ENCODE measurements at places on chromosomes 5 and 9. TPM values are rescaled to one million over a fixed set of nuclear protein-coding genes. Genes with fewer than 3 reads are reported as not detected.
A peak's percentile ranks its signal among the peaks of the same experiment; 100 is the strongest.

CNTLN gene
- total RNA-seq, result 17.3 TPM

GRCh38 chr5:31918739-31919138 lies 255.4 kb downstream of the GOLPH3 start:
- DNase-seq, result no peak
- no peak overlapping the region for H3K27ac ChIP-seq
- H3K27me3 ChIP-seq, result no peaks in the 10 kb centered on the region
- no peaks in the 10 kb centered on the region for H3K36me3 ChIP-seq
- no peaks in the 10 kb centered on the region for H3K4me1 ChIP-seq

TRIP13 gene
- 47.5 TPM for total RNA-seq

GRCh38 chr5:154199671-154200220 lies 9.2 kb downstream of the GALNT10 start:
- no peak overlapping the region for H3K4me3 ChIP-seq
- no peak for DNase-seq
- peaks cover 2% of the 10 kb centered on the region for H3K4me1 ChIP-seq
- no peaks in the 10 kb centered on the region for H3K27me3 ChIP-seq

- H3K27me3 ChIP-seq, result no peaks in the 10 kb centered on the region
- H3K4me3 ChIP-seq, result no peak overlapping the region
- H3K27ac ChIP-seq, result no peak overlapping the region
- DNase-seq, result no peak
- H3K4me1 ChIP-seq, result peaks cover 25% of the 10 kb centered on the region
These were observed 4.4 kb downstream of the PITX1 start for GRCh38 chr5:135029477-135030122.

MAT2B gene
- total RNA-seq, result 42.2 TPM

DNA sequence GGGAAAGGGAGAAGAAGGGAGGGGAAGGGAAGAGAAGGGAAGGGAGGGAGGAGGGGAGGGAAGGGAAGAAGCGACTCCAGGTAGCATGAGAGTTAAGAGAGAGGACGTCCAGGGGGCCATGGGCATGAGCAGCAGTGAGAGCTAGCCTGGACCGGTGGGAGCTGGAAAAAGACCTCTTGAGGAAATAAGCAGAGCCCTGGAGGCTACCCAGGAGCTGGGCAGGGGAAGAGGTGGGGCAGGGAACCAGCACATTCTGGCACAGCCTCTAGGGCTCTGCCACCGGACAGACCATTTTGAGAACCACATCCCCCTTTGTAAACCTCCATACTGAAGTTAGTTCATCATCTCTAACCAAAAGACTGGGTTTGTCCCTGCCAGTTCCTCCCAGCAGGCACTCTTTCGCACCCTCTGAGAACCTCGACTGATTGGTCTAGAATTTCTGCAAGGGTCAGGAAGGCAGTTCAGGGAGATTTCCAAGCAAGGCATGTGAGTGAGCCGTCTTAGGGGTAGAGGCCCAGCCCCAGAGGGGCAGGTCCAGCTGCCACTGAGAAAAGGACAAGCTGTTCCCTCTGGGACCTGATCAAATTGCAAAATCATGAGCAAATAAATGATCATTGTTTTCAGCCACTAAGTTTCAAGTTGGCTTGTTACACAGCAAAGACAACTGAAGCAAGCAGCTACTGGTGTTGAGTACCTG lies 11.6 kb downstream of the NAIF1 start:
- no peak overlapping the region for H3K27ac ChIP-seq
- no peak overlapping the region for H3K4me3 ChIP-seq
- H3K27me3 ChIP-seq, result peaks cover 23% of the 10 kb centered on the region
- peak; percentile 52 for DNase-seq
- H3K4me1 ChIP-seq, result peaks cover 38% of the 10 kb centered on the region

GRCh38 chr5:17056141-17056631 lies 120.1 kb upstream of the MYO10 start:
- no peak overlapping the region for H3K27ac ChIP-seq
- no peaks in the 10 kb centered on the region for H3K36me3 ChIP-seq
- DNase-seq, result no peak

ZNF658 gene
- total RNA-seq, result 3.7 TPM

DNA sequence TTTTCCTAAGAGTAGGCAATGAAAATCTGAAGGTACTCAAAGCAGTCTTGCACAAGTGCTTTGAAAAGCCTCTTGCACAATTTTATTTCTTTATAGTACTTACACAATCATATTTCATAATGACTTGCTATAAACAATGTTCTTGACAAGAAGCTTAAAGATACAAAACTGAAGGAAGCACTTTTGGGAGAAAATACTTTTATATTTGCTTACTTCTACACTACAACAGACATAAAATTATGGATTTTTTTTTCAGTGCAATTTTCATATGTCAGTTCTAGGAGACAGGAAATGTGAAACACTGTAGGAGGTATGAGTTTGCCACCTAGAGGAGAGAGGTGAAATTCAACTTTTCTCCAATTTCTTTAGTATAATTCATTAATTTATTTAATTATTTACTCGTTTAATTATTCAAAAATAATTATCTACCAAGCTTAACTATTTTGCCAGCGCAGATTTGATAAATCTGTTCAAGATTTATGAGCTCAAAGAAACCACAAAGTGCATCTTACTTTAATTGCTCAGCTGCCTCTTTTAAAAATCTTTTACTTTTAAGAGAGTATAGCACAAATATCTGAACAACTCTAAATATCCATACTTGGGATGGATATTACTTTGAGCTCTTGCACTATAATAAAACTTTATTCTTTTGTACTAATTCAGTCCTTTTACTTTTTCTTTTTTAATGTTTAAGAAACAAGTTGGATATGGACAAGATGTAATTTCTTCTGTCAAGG lies 29.0 kb upstream of the CDKN2B start:
- no peak overlapping the region for H3K27ac ChIP-seq
- peaks cover 2% of the 10 kb centered on the region for H3K36me3 ChIP-seq
- no peaks in the 10 kb centered on the region for H3K27me3 ChIP-seq
- H3K4me3 ChIP-seq, result no peak overlapping the region
- H3K4me1 ChIP-seq, result peaks cover 28% of the 10 kb centered on the region

- no peaks in the 10 kb centered on the region for H3K4me1 ChIP-seq
- no peak for DNase-seq
- no peak overlapping the region for H3K4me3 ChIP-seq
- no peak overlapping the region for H3K27ac ChIP-seq
- H3K27me3 ChIP-seq, result peaks cover 12% of the 10 kb centered on the region
These were observed 34.1 kb downstream of the LAMC3 start for GRCh38 chr9:131043087-131043486.

- H3K36me3 ChIP-seq, result no peaks in the 10 kb centered on the region
- no peaks in the 10 kb centered on the region for H3K27me3 ChIP-seq
- no peak overlapping the region for H3K27ac ChIP-seq
- no peak for DNase-seq
These were observed 20.4 kb downstream of the DDX4 start for GRCh38 chr5:55758231-55758630.

FANCC gene
- 28.7 TPM for total RNA-seq

DNA sequence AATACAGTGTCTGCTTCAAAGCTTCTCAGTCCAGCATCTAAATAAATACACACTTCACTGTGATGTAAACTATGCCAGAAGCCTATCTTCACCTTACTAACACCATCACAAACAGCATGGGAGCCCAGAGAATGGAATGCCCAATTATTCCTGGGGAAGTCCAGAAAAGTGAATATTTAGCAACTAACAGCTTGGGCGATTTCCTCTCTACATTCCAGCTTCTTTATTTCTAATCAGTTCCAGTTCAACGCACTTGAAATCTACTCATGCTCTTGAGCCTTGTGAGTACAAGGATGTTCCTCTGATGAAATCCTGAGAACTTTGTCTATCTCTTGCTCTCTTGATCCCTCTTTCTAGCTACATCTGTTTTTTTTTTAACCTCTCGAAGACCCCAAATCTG lies 100.4 kb upstream of the C9orf72 start:
- no peaks in the 10 kb centered on the region for H3K4me1 ChIP-seq
- no peak overlapping the region for H3K27ac ChIP-seq
- DNase-seq, result no peak
- no peaks in the 10 kb centered on the region for H3K36me3 ChIP-seq
- H3K27me3 ChIP-seq, result no peaks in the 10 kb centered on the region
- no peak overlapping the region for H3K4me3 ChIP-seq

GRCh38 chr5:11514705-11515432 lies 389.4 kb downstream of the CTNND2 start:
- no peak overlapping the region for H3K4me3 ChIP-seq
- H3K4me1 ChIP-seq, result no peaks in the 10 kb centered on the region
- DNase-seq, result no peak

DNA sequence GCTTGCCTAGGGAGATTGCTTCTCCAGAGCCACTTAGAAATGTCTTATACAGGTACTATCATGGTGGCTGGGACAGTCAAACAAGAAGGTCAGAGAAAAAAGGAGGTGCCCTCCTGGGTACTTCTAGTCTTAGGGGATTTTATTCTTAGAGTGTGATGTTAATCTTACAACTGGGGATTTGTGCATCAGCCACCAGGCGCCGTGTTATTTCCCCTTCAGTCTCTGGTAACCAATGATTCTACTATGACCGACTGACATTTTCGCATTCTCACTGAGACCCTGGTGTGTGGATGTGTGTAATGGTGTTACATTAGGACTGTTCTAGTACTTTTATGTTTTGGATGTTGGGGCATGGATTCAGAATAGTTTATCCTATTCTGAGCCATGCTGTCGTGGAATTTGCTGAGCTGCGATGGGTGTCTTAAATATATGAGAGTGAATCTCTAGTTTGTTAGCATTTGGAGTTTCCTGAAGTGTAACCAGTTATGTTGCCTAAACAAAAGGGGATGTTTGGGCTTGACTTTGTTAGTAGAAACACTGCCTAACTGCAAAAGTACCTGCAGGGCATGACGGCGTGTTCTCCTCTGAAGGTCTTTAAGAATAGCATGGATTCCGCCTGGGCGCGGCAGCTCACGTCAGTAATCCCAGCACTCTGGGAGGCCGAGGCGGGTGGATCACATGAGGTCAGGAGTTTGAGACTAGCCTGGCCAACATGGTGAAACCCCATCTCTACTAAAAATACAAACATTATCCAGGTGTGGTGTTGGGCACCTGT lies 175.2 kb upstream of the DAP start:
- no peaks in the 10 kb centered on the region for H3K27me3 ChIP-seq
- H3K4me3 ChIP-seq, result no peak overlapping the region
- no peak overlapping the region for H3K27ac ChIP-seq
- DNase-seq, result no peak
- no peaks in the 10 kb centered on the region for H3K36me3 ChIP-seq
- H3K4me1 ChIP-seq, result no peaks in the 10 kb centered on the region

GRCh38 chr5:10854506-10855277 lies 93.7 kb upstream of the DAP start:
- H3K27ac ChIP-seq, result no peak overlapping the region
- H3K36me3 ChIP-seq, result no peaks in the 10 kb centered on the region
- no peaks in the 10 kb centered on the region for H3K4me1 ChIP-seq
- no peak for DNase-seq
- H3K4me3 ChIP-seq, result no peak overlapping the region

- no peaks in the 10 kb centered on the region for H3K4me1 ChIP-seq
- H3K4me3 ChIP-seq, result no peak overlapping the region
- H3K27me3 ChIP-seq, result no peaks in the 10 kb centered on the region
- H3K27ac ChIP-seq, result no peak overlapping the region
- no peak for DNase-seq
These were observed 27.4 kb upstream of the ANKRD33B start for GRCh38 chr5:10536511-10536910.

PCDHAC1 gene
- total RNA-seq, result not detected

DNA sequence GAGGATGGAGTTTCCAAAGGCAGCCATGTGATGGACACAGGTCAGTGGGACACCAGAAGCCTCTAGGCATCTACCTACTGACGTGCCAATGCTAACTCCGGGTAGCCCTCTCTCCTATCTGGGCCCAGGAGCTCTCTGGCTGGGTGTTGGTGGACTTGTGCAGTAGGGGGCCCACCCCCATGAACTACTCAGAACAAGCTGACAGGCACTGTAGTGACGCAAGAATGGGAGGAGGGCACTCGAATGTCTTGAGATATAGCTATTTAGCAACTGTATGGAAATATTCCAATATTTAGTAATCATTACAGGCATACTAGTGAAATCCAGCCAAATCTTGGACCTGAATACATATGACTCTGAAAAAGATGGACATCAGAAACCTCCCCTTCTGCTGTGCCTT lies 5.7 kb upstream of the DOCK2 start:
- H3K27me3 ChIP-seq, result no peaks in the 10 kb centered on the region
- H3K36me3 ChIP-seq, result no peaks in the 10 kb centered on the region
- DNase-seq, result no peak
- H3K4me3 ChIP-seq, result no peak overlapping the region

- no peaks in the 10 kb centered on the region for H3K4me1 ChIP-seq
- H3K27ac ChIP-seq, result no peak overlapping the region
- no peak overlapping the region for H3K4me3 ChIP-seq
- no peaks in the 10 kb centered on the region for H3K27me3 ChIP-seq
These were observed 400.5 kb downstream of the IRX1 start for GRCh38 chr5:3995954-3996619.

- H3K36me3 ChIP-seq, result no peaks in the 10 kb centered on the region
- no peak overlapping the region for H3K27ac ChIP-seq
- H3K27me3 ChIP-seq, result no peaks in the 10 kb centered on the region
- H3K4me1 ChIP-seq, result no peaks in the 10 kb centered on the region
- H3K4me3 ChIP-seq, result no peak overlapping the region
These were observed 78.0 kb downstream of the OTULIN start for GRCh38 chr5:14742498-14742897.
